Fibroblast of skin of scalp (primary cell): ENCODE measurements at places on chromosomes 2 and 18.

GRCh38 chr2:15561574-15562344 is 625 bp upstream of the NBAS start:
- DNase-seq: peak; percentile 33

DNA sequence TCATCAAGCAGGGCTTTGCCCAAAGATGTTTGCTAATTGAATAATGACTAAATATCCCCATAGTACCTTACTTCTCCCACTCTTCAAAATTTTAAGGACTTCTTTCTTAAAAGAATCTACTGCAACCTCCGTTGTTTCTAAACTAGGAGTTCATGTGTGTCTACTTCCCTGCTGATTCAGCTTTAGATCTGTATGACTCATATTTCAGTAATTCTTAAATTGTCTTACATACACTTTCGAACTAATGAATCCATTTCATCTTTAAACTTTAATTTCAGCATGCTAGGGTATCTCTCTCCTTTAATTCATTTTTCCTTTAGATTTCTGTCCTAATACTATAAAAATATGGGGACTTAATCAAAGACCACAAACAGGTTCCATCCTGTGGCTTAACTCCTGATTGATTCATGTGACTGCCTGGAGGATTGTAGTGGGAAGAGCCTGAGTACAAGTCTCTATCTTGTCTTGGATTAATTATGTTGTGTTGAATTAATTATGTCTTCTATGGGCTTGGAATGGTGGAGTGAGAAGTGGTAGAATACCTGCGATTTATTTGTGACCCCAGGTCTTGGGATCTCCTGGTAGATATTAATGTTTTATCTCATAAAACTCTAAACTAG is 24.9 kb upstream of the COL5A2 start:
- DNase-seq: peak; percentile 61

GRCh38 chr2:228543117-228543516 is 361.6 kb upstream of the SPHKAP start:
- no peak for DNase-seq

DNA sequence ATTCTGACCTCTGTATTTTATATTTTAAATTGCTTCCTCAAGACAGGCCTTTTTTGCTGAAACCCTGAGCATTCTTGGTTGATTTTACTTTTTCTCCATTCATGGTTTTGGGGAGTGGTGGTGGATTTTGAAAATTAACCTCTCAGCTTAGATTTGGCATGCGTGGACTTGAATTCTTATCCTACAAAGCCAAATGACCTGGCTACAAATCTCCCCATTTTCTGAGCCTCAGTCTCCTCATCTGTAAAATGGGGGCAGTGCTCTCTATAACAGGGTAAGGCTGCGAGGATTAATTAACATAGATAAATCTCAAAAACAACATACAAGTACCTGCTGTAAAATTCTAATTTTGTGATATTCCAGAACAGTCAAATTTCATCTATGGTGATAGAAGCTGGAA is 103.4 kb upstream of the CDCA7 start:
- no peak for DNase-seq

DNA sequence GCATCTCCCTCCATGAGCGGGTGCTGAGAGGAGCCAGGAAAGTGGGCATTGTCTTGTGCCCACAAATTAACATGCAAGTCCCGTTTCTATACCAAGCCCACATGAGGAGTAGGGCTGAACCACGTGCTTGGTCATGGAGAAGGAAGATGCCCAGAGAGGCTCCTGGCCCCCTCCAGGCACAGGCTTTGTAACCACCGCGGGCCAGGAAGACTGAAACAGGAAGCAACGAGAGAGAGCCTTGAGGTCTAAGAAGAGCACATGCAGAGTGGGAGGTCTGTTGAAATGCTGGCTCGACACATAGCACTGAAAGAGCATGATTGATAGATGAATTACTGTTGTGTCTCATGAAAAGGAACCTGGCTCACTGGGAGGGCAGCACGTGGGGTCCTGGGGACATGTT is 36.3 kb downstream of the VWA3B start:
- no peak for DNase-seq

- peak; percentile 88 for DNase-seq
These were observed 680.9 kb downstream of the IRS1 start for GRCh38 chr2:226118471-226119429.

DNA sequence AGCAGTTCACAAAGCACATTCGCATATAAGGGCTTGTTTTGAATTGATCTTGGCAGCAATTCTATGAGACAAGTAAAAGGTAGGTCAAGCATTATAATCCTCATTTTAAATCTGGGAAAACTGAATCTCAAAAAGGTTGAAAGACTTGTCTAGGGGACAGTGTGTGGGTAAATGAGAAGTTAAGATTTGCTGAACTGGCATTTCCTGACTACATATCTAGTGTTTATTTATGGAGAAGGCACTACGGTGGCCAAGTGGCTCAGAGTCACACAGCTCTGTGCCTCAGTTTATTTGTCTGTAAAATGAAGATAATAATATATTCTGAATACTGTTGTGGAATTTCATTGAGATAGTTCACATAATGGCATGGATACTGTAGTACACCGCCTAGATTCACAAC is 16.3 kb upstream of the IL1RN start:
- DNase-seq: no peak

DNA sequence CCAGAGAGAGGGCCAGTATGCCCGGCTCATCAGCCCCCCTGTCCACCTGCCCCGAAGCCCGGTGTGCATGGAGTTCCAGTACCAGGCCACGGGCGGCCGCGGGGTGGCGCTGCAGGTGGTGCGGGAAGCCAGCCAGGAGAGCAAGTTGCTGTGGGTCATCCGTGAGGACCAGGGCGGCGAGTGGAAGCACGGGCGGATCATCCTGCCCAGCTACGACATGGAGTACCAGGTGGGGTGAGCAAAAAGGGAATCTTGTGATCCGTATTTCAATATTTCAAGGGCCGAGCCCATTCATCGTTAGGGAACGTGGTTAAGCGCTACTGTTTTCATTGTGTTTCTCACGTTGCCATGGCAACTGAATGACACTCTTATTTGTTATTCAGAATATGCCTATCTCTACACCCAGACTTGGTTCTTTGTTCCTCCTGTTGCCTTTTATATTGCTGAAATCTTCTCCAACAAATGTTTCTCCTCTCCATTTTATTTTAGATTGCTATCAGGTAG is 81.5 kb downstream of the NRP2 start:
- peak; percentile 84 for DNase-seq

DNA sequence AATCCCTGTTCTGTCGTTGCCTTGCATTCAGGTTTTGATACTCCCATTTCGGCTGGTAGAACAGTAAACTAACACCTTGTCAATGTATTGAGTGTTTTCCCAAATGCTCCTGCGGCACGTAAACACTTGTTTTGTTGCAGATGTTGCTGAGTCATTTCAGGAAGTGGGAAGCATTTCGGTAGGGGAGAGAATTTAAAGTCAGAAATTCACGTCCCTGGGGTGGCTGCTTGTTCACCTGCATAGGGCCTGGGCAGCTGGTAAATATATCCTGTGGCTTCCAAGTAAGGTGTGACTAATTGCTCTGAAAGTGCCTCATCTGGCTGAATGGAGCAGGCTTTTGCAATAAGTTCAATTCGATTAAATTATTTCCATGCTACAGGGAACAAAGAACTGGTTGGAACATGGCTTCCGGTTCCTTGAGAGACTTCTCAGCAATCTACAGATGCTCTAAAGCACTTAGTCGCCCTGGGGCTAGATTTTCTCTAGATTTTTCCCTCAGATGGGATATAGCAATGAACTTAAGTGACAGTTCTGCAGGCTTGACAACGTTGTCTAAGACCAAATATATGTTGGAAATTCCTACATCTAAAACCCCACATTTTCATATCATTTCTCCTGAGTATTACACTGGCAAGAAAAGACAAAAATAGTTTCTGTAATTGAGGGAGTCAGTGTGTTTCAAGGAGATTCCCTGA is 5.2 kb downstream of the GALR1 start:
- no peak for DNase-seq

DNA sequence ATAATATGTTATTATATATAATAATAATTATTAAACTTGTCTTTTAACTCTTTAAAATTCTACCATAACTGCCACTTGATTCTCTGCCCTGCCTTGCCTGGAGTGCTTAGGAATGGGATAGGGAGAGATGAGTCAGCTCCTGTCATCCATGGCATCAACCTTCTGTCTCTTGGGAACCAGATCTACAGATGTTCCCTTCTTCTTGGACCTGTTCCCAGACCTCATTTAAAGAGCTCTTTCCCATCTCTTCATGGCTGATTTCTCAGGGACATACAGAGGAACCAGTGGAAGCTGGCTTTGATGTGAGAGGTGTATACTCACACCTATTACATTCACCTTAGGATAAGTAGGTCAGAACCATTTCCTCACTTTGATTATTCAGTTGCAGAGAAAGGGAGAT is 155.3 kb upstream of the MYO3B start:
- peak; percentile 93 for DNase-seq

DNA sequence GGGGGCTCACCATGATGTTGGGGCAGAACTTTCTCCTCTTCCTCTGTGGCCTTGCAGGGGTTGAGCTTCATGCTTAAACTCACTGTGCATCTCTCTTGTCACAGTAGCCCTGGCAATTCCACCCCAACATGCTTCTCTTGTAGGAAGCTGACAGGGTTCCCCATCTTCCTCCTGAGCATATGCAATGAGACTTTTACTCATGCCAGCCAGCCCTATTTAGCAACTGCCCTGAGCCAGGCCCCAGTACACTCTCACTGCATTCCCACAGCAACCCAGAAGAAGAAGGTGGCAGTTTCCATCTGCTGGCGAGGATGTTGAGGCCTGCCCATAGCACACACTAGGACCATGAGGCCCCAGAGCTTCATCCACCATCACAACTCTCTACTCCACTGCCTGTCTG is 72.2 kb upstream of the TEX51 start:
- DNase-seq: no peak

GRCh38 chr2:62030902-62031301 is 125.4 kb downstream of the COMMD1 start:
- DNase-seq: no peak

DNA sequence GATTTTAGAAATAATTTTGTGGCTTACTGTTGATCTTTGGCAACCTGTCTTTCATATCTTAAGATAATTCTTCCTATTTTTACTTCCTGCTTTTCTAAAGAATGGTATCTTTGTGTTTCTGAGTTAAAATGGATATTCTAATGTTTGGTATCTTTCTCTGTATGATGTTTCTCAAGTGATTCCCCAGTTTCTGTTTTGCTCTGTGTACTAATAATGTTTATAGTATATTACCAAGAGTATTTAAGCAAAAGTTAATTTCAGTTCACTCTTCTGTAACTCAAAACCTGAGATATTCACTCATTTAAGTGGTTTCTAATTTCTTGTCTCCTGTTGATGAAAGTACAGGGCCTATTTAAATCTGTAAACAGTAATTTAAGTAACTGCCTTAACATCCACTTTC is 58.3 kb downstream of the CCDC150 start:
- DNase-seq: no peak

DNA sequence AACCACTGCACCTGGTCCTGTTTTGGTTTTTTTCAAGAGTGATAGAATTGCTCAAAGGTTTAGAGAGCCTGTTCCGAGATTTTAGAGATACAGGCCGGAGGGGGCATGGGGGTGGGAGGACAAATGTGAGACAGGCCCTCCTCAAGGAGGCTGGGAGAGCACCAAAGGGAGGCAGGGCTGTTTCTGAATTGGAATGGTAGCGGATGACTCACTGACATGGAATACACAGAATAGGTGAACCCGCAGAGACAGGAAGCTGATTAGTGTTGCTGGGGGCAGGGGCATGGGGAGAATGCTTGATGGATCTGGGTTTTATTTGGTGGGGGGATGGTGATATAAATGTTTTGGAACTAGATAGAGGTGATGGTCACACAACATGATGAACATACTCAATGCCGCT is 111.0 kb upstream of the MGAT5 start:
- DNase-seq: peak; percentile 60

- DNase-seq: peak; percentile 86
These were observed 104.5 kb downstream of the COL6A3 start for GRCh38 chr2:237309416-237309815.

GRCh38 chr2:109325570-109325969 is 196.6 kb downstream of the SH3RF3 start:
- no peak for DNase-seq

DNA sequence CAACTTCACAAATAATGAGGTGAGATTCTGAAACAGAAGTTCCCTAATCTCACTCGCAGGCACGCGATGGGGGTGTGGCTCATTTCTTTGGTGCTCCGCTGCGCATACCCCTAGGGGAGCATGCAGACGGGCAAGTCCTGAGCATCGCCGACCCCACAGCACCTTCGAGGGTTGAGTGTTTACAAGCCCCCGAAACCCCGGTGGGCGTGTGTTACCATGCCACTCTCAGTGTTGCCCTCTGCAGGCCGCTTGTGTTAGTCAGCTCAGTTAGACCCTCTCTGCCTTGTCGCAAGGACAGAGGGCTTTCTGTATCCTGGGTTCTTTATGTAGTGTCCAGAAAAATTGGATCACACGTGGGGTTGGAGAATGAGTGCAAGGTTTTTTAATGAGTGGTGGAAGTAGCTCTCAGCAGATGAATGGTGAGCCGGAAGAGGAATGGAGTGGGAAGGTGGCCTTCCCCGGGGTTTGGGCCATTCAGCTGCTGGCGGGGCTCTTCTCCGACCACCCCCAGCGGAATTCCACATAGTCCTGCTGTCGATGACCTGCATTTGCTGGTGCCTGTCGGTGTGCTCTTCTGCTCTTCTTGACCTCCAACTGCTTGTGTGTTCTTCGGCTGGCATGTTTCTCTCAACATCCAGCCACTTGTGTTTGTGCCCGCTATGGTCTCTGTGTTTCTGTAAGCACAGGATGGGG is 191.3 kb downstream of the RPRM start:
- DNase-seq: no peak

GRCh38 chr2:17790536-17790935 is 25.7 kb upstream of the MSGN1 start:
- no peak for DNase-seq

DNA sequence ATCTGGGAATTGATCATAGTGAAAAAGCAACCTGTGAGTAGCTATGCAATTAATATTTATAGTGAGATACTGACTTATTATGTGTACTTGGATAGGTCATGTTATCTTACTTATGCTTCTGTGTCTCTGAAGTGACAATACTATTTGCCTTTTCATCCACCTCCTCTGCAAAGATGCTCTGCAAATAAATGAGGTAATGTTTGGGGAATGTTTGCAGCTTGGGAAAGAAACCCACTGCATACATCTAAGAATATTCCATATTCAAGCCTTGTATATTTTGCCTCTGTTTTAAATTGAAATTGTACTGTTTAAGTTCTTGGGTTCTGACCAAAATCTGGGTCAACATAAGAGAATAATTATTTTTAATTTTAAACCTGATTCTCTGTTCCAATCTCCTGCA is 217.4 kb upstream of the DTNA start:
- DNase-seq: peak; percentile 10

GRCh38 chr2:164839914-164840457 is 1.6 kb downstream of the COBLL1 start:
- DNase-seq: peak; percentile 73

GRCh38 chr18:4318311-4318710 is 136.8 kb downstream of the DLGAP1 start:
- no peak for DNase-seq

- peak; percentile 53 for DNase-seq
These were observed 67.2 kb downstream of the LCLAT1 start for GRCh38 chr2:30514134-30514847.
